Activated CD4-positive, CD25-positive, alpha-beta regulatory T cell treated with anti-CD3 and anti-CD28 coated beads, Interleukin-2, amount 50 U/mL, for 24 hours (primary cell): ENCODE measurements at places on chromosomes 6 and 20.

GRCh38 chr6:52620906-52621190 is 44.0 kb upstream of the TRAM2 start:
- ATAC-seq: no peak

GRCh38 chr6:3157131-3157933 is at the start of gene TUBB2A:
Gene TUBB2A, minus strand, starts transcription at chr6:3157544. Its CDS starts 81 bp downstream, at chr6:3157463.
- peak; percentile 74 for ATAC-seq

DNA sequence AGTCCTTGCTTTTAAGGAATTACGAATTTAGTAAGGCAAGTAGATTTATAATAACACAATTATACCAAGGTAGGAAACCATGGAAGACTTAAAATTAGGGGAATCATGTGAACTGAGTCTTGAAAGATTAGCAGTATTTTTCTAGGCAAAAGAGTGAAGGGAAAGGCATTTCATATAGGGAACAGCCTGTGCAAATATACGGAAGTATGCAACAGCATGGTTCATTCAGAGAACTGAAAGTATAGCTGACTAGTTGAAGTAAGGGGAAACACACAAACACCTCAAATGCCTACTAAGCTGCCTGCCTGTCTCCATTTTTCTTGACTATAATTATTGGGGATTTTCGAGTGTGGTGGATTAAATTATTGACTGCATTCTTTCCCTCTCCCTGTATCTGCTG is 39.0 kb upstream of the ECHDC1 start:
- no peak for ATAC-seq

DNA sequence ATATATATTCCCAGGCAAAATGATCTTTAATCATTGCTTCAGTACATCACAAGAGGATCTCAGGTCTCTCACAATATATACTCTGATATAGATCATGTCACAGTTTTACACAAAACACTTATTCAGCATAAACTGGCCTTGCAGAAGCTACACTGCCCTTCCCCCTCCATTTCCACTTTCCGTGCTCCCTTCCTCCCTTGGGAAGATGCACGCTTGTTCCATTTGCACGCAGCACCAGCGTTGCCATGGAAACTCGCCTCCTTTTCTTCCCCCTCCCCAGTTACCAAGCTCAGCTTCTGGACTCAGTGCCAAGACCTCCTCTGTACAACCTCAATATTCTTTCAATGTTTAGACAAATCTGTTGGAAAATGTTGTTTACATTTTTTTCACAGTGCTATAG is 154.6 kb downstream of the RFPL4B start:
- no peak for ATAC-seq

DNA sequence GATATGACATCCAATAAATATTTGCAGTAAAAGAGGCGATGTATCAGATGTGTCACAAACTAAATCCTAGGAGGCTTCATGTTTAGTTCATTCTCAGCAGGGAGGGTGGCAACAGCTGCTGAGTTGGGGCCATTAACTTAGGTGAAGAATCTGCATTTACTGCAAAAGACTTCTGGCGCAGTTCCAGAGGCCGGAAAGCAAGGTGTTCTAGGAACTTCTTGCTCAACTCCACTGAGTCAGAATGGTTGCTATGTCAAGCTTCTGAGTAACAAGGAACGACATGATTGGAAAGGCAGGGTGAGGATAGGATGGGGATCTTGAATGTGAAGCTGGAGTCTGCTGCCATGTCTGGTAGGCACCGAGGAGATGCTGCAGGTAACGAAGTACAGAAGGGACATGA is 11.7 kb downstream of the ADNP start:
- ATAC-seq: no peak

DNA sequence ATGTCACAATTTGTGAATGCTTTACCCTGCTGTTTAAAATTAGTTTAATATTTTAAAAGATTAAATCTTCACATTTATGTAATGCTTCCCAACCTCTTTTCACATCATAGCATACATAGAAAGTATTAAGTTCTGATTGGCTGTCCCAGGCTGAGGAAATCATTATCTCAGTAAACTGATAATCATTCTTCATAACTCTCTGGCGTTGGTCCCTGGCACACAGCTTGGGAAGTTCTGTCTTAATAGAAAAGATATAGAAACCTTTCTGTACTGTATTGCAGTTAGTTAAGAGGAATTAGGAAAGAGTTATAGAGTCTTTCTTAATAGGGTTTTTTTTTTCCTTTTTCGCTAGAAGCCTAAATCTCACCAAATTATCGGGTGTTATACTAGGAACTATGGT is 85.4 kb downstream of the CBFA2T2 start:
- no peak for ATAC-seq

DNA sequence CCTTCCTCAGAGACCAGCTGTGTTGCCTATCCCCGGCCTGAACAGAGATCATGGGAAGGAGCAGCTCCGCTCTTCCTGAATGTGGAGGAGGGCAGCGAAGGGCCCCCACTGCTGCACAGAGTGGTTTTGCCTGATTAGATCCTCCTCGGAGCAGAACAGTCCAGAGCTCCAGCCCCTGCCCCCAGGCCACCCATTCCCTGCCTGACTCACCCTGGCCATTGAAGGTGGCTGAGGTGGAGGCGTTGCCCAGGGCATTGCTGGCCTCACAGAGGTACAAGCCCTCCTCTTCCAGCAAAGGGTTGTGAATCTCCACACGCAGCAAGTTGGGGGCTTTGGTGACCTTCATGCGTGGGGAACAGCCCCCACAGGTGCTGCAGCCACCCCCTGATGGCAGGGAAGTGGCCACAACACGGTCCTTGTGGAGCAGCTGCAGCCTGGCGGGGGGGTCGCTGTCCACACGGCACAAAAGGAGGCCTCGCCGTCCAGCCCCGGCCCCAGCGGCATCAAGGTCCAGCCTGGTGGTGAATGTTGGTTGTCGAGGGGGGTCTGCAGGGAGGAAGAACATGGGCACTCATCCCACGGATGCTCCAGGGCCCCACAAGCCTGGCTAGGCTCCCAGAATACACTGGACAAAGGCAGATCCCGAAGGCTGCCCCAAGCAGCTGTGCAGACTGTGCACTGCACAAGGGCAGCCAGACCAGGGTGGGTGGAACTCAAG is 14.7 kb downstream of the SIGLEC1 start:
- no peak for ATAC-seq

DNA sequence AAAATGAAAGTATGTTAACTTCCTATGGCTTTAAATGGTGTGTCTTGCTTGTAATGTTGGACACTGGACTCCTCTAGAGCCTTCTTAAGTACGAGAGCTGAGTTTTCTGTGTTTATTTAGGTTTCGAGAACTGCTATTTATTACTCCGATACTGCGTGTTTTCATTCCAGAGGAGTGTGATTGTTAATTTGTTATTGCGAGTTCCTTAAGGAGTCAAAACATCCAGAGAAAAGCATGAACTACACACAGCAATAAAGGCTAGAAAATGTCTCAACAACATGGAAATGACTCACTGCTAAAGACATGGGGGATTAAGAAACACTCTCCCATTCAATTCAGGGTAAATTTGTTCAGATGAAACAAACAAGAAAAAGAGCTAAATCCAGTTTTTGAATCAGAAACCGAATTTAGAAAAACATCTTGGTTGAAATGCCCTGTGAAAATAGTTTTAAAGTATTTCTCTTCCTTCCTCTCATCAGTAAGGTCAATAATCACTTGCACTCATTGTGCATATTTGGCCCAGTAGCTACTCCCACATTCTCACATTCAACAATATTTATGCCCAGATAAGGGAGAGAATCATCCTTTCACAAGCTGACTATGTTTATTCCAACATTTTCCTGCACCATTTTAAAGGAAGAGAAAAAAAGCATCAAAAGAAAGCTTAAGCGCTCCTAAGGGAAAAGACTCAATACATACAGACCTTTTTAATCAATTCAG is 36.0 kb downstream of the ATXN1 start:
- ATAC-seq: no peak

GRCh38 chr6:150745896-150746295 is 119.6 kb upstream of the MTHFD1L start:
- no peak for ATAC-seq

GRCh38 chr6:140847262-140847645 is 1285.5 kb upstream of the GJE1 start:
- no peak for ATAC-seq

- ATAC-seq: no peak
Measured at GRCh38 chr6:145271040-145271439, 464.3 kb downstream of the EPM2A start.

DNA sequence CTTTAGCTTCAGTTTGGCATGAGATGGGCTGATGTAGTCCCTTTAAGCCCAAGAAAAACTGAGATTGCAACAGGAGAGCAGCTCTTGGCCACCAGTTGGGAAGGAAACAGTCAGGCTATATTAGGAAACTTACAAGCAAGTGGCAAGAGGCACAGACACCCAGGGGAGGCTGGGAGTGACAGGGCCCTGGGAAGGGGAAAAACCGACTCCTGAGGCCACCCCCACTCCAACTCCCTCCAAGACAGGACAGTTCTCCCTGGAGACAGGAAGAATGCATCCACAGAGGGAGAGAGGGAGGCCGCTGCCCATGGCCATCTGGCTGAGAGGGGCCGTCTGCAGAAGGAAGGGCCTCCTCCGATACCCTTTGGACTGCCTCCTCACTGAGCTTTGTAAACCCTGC is 20.5 kb downstream of the JPH2 start:
- ATAC-seq: no peak

DNA sequence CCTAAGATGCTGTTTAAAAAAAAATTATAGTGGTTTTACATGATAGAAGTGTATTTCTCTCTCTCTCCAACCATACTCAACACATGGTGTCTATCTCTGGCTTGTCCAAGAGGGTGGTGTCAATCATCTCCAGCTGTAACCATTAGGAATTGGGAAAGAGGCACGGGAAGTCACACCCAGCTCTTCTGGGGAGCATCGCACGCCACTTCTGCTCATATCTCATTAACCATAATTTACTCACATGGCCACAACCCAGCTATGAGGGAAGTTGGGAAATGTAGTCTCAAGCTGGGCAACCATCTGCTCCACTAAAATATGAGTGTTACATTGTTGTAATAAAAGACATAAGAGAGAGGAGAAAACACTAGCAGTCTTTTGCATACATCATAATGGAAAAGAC is 30.4 kb upstream of the TSHZ2 start:
- ATAC-seq: no peak

DNA sequence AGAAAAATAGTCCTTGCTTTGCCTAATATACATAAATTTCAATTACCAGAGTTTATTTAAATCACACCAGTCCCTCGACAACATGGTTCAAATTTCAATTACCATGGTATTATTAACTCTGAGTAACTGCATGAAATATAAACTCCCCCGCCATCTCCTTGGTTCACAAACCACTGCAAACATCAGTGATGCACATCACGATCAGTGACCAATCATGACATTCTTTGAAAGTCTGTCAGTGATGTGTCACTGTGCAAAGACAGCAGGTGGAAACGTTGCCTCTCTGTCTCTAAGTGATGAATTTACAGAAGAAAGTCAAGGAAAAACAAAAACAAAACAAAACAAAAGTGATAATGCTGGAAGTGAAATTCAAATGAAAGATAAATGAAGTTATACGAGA is 86.7 kb downstream of the TASP1 start:
- ATAC-seq: no peak

DNA sequence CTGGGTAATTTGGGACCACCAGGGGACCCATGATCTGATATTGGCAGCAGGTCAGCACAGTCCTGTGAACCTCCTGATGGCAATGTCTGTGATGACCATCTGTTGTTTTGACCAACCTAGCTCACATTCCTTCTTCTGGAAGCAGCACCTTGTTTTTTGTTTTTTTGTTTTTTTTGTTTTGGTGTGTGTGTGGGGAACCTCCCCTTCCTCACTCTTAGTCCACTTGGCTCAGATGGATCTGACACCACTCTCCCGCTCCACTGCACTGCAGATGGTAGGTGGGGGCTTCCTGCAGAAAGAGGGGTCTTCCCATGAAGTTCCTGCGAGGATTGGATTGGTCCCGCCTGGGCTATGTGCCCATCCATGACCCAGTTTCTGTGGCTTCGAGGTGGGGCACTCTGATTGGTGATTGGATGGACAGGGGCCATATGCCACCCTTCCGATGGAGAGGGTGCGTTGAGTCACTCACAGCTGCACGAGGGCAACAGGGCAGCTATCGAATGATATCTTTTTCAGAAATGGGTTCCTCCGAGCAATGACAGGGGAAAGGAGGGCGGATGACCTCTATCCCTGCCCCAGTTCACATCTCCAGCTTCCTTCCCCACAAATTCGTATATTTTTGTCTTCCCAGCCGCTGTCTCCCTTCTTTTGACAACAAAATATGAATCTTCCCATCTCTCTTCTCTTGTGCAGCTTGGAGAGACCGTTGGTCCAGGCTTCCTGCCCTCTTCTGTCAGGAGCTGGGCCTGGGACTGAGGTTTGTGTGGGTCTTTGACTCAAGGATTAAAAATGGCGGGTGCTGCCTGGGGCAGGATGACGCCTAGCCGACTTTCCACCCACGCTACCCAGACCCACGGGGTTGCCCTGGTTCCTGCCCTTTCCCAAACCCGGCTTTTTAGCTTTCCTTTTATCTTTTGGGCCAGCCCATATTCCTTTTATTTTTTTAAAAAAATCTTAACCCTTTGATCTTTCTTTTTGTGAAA is 132.1 kb upstream of the KCNG1 start:
- no peak for ATAC-seq

- ATAC-seq: no peak
Measured at GRCh38 chr20:35503841-35504561, 25.5 kb downstream of the C20orf173 start.

DNA sequence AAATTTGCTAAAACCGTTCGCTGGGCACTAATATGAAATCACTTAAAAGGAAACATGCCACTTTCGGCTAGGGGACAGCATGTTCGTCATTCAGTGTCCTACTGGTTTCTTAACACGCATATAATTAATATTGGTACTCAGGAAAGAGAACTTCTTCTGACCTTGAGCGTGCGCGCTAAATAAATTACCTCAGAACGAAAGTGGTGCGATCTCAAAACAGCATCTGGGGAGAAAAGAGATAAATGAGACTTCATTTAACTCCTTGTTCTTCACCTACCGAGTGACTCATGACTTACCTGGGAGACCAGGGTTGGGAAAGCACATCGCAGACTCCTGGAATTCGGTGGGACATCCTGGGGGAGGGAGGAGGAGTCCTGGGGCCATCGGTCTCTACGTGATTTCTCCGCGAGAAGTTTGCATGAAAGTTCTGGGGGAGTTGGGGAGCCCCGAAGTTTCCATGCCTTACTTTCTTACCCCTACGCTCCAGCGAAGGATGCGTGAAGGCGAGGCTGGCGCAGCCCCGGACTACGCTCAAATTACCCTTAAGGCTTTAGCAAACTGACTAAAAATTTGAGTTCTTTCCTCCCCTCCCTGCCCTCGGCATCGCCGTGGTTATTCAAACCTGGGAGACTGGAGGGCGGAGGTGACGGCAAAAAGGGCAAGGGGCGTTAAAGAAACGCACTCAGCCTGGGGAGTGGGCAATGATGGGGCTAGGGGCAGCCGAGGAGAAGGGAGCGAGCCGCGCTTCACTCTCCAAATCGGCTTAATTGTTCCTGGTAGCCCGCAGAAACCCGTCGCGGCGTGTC is 1.1 kb upstream of the BEND6 start:
- no peak for ATAC-seq

- ATAC-seq: no peak
Measured at GRCh38 chr20:37277253-37277593, 12.2 kb upstream of the MANBAL start.

DNA sequence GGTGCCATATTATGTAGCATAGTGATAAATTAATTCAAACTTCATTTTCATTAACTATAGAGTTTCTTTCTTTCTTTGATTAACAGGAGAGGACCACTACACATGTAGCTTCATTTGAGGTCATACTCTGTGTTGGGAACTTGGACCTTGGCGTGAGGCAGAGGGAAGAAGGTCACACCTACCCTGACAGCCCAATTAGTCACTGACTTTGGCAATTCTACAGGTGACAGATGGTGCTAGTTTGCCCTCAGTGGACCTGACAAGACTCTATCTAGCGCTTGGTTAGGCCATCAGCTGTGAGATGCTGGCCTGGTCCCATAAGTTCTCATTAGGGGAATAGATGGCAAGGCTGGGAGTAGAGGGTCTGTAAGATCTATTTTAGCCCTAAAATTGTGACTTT is 14.2 kb downstream of the SLX4IP start:
- no peak for ATAC-seq
